ENCODE measurements at places on chromosomes 11 and 22. TPM values are rescaled to one million over a fixed set of nuclear protein-coding genes. Genes with fewer than 3 reads are reported as not detected.

JRKL gene
- total RNA-seq = 18.6 TPM

ELMOD1 gene
- total RNA-seq = 30.2 TPM

POU2AF2 gene
- total RNA-seq = not detected

TRMT2A gene
- 53.2 TPM for total RNA-seq

ANKK1 gene
- 0.33 TPM for total RNA-seq

Measured in camera-type eye (tissue), 1 donor.